RWPE2 (cell line): ENCODE measurements at places on chromosomes 2 and 18.

GRCh38 chr2:230968921-230969658, 26.8 kb upstream of the SPATA3 start:
- DNase-seq: no peak

DNA sequence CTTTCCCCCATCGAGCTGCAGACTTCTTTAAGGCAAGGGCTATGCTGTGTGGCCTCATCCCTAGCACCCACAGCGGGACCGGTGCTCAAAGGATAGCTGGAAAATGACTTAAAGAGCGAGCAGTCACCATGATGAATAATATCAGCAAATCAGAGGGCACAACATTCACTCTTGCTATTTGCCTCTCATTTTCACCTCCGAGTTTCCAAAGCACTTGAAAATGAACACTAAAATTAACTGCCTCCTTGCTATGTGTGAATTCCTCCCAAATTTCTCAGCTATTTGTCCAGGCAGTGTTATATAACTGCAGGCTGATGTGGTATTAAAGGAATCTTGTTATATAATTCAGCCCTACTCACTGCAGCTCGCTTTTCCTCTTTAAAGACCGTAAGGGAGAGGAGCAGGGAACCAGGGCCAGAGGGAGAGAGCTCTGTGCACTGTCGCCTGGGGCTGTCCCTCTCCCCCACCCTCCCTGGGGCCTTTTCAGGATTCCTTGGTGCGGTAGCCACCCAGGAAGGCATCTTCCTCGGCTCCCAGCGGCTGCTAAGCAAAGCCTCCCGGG, 1.4 kb downstream of the CYS1 start:
- DNase-seq: no peak

GRCh38 chr2:201859949-201860348, 53.6 kb downstream of the CDK15 start:
- DNase-seq: no peak

DNA sequence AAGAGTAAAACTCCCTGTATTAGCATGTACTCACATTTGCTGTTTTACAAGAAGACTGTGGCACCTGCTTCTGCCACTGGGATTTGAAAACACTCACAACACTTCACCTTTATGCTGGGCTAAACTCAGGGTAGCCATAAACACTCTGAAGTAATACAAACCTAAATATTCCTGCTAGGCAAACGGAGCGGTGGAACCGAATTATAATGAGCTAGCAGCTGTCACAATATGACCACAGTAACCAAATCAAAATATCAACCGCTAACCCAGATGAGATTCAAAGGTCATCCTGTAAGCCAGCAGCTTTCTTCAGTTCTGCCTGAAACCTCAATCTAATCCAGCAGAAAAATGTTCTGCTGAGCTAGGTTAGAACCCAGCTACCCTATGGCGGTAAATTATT, 132.1 kb downstream of the TCF4 start:
- DNase-seq: no peak

- DNase-seq: no peak
These were observed 210.1 kb upstream of the RAB6C start for GRCh38 chr2:129769185-129769991.

- no peak for DNase-seq
These were observed 24.6 kb downstream of the FIGN start for GRCh38 chr2:163711258-163711657.

DNA sequence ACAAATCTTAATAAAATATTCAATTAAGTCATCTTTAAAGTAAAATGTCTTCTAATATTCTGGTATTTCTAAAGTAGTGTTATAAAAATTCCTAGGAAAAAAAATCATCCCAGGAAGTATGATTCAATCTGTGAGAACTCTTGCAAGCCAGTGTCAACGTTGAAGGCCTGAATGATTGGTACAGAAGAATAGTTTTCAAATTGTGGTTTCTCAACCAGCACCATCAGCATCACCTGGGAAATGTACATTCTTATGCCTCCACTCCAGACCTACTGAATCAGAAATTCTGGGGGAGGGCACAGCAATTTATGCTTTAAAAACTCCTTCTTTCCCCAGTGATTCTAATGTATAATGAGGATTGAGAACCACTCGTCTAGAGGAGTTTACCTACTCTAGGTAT, 62.3 kb upstream of the C2orf15 start:
- no peak for DNase-seq

- DNase-seq: no peak
These were observed 1293.1 kb upstream of the SLC39A10 start for GRCh38 chr2:194363878-194364277.

DNA sequence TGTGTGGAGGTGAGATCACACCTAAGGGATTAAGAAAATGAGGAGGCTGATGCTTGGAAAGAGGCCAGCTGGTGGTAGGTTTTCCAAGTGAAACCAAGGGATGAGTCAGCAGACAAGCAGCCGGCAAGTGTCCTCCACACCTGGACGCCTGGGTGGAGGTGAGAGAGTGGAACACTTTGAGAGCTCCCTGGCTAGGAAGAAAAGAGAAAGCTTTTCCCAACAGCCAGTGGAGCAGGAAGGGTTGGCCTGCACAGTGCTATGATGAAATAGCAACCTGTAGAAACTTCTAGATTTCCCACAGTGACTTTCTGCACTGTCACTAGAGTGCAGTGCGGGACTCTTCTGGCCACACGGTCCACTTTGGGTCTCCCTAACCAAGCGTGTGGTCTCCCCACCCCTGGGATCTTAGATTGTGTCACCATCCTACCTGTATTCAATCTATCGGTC, 19.6 kb upstream of the IL37 start:
- DNase-seq: peak; percentile 98

DNA sequence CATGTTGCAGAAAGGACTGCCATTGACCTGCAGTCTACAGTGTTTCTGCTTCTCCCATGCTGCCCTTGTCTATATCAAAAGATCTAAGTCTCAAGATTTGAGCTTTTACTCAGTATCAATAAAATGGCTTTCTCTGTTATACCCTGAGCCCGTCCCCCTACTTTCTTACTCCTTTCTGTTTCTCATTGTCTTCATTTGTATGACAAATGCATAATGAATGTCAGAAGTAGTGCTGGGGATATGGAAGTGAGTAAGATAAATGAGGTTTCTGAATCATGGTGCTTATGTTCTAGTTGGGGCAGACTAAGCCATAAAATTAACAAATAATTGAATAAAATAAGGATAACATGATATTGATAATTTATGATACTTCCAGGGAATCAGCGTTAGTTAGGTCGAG, 128.6 kb downstream of the PARD3B start:
- no peak for DNase-seq

GRCh38 chr2:232613538-232614134, 19.8 kb upstream of the EFHD1 start:
- no peak for DNase-seq

DNA sequence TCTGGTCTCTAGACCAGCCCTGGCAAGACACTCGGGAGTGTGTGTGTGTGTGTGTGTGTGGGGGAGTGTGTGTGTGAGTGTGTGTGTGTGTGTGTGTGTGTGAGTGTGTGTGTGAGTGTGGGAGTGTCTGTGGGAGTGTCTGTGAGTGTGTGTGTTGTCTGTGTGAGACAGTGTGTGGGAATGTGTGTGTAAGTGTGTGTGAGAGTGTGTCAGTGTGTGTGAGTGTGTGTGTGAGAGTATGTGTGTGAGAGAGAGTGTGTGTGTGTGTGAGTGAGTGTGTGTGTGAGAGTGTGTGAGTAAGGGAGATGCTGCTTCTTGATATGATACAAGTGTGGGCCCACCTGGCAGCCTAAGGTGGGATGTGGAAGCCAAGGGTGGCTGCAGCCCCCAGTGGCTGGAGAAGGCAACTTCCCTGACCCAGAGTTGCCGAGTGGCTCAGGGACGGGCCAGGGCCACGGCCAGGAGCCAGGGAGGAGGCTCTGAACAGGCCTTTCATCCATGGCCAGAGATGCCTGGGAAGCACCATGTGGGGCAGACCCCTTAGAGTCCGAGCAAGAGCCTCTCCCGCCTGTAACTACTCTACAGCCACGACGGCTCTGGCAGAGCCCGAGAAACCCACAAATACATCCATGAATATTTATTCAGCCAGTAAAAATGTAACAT, 159.3 kb upstream of the MYCN start:
- DNase-seq: no peak

- DNase-seq: no peak
These were observed 454.2 kb upstream of the HNRNPA3 start for GRCh38 chr2:176758426-176758825.

GRCh38 chr2:107584577-107584976, 242.1 kb upstream of the RGPD4 start:
- no peak for DNase-seq

GRCh38 chr18:58996131-58996641, 131.5 kb downstream of the ZNF532 start:
- DNase-seq: no peak

- no peak for DNase-seq
These were observed 63.7 kb downstream of the SLC8A1 start for GRCh38 chr2:40388161-40388560.

- no peak for DNase-seq
These were observed 92.9 kb downstream of the MREG start for GRCh38 chr2:215920244-215921100.

DNA sequence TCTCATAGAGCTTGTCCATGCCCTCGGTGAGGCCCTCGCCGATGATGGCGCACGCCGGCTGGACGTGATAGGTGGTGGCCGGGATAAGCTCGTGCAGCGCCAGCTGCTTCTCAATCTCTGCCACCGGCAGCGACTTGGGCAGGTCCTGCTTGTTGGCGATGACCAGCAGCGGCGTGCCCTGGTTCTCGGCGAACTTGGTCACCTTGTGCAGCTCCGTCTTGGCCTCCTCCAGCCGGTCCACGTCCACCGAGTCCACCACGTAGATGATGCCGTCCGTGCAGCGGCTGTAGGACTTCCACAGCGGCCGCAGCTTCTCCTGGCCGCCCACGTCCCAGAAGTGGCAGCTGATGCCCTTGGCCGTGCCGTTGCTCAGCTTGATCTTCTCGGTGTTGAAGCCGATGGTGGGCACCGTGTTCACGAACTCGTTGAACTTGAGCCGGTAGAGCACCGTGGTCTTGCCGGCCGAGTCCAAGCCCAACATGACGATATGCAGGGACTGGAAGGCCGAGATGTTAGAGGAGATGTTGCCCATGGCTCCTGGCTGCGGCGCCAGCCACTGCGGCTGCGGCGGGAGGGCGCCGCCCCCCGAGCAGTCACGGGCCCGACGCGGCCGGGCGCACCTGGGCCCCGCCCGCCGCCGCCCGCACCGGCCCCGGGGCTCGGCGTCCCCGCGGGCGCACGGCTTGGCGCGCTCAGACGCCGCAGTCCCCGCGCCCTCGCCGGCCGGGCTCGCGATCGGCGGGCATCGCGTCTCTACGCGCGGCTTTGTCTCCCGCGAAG, 636 bp downstream of the ARL4C start:
- no peak for DNase-seq

GRCh38 chr2:18656048-18656447, 66.7 kb upstream of the NT5C1B start:
- DNase-seq: no peak

- no peak for DNase-seq
These were observed 20.7 kb downstream of the FARP2 start for GRCh38 chr2:241376808-241377207.

DNA sequence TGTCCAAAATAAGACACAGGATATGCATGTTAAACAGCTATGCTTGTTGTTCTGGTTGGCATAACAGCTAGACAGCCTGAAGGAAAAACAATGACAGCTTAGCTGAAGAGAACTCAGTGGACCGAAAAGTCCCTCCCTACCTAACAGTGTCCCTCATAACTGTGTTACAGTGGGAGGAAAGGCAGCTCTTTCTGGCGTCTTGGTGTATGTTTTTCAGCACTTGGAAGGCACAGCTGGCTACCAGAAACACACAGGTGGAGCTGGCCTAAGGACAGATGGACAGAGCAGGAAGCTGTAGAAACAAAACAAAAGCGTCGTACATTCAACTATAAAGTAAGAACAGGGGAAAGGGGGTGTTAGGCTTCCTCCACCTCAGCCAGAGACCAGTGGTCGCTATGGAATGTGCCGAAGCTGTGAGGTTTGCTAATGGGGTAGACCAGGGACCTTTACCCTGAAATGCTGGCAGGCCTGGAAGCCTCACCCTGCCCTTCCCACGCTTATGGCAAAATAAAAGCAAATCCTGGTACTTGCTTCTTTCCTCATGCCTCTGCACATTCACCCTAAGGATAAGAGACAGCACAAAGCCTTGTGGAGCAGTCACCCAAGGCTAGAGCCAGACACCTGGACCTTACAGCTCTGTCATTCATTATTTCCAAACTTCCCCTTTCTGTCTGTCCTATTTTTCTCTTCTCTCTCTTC, 103.5 kb upstream of the TRIB2 start:
- no peak for DNase-seq

GRCh38 chr2:199228887-199229819, 228.6 kb downstream of the SATB2 start:
- DNase-seq: peak; percentile 81

DNA sequence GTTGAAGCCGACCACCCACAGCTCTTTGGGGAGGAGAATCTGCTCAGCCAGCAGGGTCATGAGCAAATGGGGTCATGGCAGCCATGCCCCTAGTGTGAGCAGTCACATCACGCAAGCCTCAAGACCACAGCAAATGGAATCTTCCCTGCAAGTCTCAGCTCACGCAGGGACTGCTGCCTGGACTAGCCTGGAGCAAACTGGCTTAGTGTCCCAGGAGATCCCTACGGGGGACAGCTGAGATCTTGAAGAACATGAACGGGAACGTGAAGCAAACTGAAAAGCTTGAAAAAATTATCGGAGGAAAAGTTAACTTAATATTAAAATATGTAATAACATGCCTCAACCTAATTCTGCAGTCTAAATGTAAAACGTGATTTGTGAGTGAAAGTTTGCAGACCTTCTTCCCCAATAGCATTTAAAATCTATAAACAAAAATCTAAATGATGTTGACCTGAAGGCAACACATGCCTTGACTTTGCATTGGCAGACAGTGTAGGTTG, 118.4 kb downstream of the FAM124B start:
- DNase-seq: no peak

DNA sequence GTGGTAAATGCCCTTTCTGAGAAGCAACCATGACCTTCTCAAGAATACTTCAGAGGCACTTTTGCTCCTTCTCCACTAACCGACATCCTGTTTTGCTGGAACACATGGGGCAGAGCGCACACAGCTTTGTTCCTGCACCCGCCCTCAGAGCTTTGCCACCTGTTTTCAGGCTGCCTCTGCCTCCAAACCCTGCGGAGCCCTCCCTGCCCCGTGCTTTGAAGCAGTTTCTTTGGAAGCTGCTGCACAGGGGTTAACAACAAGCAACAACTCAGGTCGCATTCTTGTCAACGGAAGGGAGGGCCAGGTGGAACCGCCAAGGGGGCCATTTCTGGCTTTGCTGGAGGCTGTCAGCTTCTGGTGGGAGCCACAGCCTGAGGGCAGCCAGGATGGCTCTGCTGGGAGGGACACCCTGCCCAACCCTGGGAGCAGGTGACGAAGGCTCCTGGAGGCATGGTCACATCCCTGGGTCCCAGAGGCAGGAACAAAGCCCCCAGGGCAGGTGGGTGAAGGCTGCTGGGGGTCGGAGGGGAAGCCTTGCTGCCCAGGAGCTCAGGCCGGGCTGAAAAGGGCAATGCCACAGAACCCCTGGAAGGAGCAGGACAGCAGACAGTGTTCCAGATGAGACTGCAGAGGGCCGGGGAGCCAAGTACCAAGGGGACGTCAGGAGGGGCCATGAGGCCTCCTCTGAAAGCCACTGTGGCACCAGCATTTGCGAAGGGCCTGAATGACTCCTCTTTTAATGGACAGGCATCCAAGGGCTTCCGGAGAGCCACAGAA, 46.8 kb downstream of the MRPS5 start:
- no peak for DNase-seq

- no peak for DNase-seq
These were observed 68.1 kb upstream of the CSRNP3 start for GRCh38 chr2:165401285-165401852.
